Kidney epithelial cell (primary cell): ENCODE measurements at places on chromosomes 3 and 15. TPM values are rescaled to one million over a fixed set of nuclear protein-coding genes. Genes with fewer than 3 reads are reported as not detected.

GRCh38 chr3:101850246-101851051 lies 1.1 kb downstream of the NFKBIZ start:
- DNase-seq: no peak

DNA sequence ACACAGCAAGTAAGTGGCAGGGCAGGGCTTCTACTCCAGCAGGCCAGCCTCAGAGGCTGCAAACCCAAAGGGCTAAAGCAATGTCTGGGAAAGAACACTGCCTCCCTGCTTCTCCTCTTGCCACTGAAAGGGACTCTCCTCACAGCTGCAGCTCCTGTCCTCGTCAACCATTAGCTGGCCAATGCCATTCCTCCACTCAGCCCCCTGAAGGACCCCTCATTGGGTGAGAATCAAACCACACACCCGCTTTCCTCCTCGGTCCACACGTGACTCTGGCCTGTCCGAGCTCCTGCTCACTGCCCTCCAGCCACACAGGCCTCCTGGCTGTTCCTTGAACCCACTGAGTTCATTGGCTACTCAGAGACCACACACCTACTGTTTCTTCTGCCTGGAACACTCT lies 253.7 kb upstream of the TLE3 start:
- DNase-seq: no peak

DNA sequence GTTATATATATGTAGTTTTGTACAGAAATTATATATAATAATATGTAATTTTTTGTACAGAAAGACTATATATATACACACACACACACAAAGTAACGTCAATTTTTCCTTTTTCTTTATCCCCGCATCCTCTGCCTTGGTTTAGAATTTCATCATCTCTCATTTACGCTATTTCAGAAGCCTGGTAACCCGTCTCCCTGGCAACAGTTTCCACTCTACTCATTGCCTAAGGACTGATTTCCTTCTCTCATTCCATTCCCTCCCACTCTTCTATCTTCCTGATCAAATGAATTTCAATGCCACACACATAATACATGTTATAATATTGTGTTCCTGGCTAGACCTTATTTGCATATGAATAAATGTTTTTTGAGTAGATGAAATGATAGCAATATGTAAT lies 47.8 kb upstream of the NDN start:
- no peak for DNase-seq

DNA sequence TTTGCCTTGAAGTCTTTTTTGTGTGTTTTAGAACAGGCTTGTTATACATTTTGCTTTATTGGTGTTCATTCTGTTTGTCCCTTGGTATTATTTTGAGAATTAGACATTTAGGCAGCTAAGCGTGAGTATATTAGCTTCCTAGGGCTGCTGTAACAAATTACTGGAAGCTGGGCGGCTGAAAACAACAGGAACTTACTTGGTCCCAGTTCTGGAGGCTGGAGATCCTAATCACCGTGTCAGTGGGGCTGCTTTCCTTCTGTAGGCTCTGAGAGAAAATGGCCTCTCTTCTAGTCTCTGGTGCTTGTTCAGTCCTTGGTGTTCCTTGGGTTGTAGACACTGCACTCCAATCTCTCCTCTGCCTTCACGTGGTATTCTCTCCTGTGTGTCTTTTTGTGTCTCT lies 142.3 kb downstream of the KLHL25 start:
- no peak for DNase-seq

DNA sequence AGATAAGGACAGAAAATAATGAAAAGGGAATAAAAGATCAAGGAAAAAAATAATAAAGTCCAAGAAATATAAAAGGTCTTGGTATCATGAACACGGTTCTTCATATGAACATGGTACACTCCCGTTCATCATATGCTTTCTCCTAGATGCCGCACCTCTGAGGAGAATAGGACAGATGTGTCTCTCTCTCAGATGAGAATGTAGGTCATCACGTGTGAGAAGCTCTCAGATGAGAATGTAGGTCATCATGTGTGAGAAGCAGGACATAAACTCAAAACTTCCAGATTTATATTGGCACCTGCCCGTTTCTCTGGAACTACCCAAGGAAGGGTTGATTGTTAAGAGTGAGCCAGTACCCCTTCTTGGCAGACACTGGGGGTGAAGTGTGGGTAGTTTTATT lies 29.9 kb upstream of the IQCF6 start:
- no peak for DNase-seq

GRCh38 chr3:57085211-57085610 lies 24.7 kb downstream of the SPATA12 start:
- no peak for DNase-seq

OR5K2 gene
- total RNA-seq: not detected in 2 replicates

PPP1R14D gene
- total RNA-seq: not detected in 2 replicates

DNA sequence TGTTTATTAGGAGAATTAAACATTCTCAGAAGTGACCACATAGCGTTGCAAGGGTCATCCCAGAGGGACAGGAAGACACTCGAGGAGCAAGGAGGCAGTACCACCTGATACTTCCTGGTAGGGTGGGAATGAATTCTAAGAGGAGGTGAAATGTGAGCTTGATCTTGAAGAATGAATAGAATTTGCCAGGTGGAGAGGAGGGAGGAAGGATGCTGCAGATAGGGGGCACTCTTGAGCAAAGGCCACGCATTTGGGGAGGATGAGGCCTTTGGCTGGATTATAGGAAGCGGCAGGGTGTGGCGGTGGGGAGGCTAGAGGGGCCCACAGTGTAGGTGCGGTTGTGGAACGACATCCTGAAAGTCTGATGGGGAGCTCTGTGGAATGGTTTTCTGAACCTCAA lies 33.5 kb downstream of the CHCHD6 start:
- DNase-seq: no peak

- DNase-seq: no peak
These were observed 51.8 kb downstream of the CMTM7 start for GRCh38 chr3:32443478-32443877.

DNA sequence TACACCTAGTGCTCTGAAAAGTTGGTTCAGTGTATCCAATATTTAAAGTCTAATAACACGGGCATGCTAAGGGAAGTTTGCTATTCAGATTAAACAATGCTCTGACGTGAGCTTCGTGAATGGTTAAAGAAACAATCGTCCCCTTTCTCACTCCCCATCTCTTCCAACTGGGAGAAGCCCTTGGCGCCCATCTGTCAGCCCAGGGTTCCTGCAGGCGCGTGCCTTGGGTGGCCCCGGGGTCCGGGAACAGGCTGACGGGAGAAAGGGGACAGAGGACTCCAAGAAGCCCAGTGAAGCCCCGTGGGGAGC lies 413 bp downstream of the SEC22C start:
- no peak for DNase-seq

KNG1 gene
- total RNA-seq: not detected in 2 replicates

- DNase-seq: no peak
These were observed 910.0 kb upstream of the ROBO1 start for GRCh38 chr3:80677796-80678195.

DNA sequence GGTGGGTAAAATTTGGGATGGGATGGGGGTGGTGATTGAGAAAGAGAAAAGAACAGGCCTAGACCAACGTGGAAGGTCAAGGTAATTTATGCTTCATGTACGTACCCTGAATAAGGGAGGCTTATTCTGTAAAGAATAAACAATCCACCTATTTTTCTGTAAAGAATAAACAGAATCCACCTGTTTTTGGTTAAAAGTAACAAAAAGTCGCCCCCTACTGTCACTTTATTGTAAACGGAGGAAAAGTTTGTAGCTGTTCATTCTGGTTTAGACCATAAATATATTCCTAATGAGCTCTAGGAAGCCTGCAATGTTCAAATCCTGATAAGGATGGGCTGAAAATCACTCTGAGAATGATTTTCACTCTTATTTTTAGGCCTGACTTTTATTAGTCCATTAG lies 23.5 kb upstream of the SQOR start:
- DNase-seq: no peak

DNA sequence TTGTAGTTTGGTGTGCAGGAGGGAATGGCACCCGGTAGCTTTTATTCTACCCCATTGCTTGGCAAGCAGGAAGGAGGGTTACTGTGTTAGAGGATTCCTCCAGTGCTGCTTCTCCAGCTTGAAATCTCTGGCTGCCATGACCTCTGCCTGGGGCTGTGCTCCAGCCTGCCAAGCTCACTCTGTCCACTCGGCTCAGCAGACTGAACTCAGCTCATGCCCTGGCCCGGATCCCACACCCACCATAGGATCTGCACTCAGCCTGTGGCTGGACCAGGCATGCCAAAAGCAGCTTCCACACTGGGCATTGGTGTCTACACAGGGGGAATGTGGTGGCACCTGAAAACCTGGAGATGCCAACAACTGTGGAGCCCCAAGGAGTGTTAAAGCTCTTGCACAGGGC lies 26.3 kb downstream of the CLDN16 start:
- DNase-seq: no peak

DNA sequence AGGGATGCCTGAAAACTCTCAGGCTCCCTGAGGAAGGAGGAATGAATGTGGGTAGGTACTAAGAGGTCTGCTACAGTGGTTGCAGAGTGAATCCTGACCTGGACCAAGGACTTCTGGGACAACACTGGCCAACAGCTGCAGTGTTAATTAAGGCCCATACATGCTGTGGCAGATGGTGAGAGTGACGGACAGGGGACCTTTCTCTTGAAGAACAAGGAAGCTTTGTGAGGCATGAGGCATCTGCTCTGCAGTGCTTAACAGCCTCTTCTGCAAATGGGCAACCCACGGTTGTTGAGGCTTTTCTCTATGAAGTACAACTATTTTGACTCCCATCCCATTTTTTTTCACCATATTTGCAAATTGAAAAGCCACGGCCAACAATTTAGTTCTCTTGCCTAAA lies 26.6 kb upstream of the ACAN start:
- no peak for DNase-seq

- no peak for DNase-seq
These were observed 557 bp downstream of the TFG start for GRCh38 chr3:100709842-100710260.

DNA sequence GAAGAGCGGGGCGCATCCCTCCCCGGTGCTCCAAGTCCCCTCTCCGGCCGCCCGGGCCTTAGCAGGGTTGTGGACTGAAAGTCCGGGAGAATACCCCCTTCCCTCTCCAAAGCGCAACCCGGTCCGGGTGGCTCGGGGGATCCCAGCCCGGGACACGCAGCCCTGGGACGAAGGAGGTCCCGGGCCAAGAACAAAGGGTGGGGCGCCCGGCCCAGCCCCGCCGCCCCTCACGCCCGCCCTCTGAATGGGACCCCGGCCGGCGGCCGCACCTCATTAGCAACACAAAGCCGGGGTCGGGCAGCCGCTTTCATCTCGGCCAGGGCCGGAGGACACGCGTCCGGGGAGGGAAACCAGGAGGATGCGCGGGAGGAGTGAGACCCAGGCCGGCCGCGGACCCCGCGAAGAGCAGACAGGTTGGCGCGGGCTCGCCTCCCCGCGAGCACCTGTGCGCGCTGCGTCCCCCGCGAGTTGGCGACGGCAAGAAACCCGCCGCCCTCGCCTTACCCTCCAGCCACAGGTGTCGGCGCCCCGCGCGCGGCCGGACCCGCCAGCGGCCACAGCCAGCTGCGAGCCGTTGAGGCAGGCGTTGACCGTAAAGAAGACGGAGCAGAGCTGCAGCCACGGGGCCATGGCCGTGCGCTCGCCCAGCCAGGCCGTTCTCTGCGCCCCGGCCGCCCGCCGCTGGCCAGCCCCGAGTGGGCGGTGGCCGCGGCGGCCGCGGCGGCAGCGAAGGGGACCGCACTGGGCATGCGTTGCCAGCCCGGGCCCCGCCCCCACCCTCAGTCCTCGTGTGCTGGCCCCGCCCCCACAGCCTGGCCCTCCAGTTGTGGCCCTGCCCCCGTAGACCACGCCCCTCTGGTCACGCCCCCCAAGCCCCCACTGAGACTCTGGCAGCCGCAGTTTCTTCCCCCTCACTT lies at the start of gene IL17RD:
TSS of gene IL17RD (minus strand) at position 697 of the 917 bp plus-strand sequence. CDS start at position 630, 67 bp downstream.
- DNase-seq: no peak

DNA sequence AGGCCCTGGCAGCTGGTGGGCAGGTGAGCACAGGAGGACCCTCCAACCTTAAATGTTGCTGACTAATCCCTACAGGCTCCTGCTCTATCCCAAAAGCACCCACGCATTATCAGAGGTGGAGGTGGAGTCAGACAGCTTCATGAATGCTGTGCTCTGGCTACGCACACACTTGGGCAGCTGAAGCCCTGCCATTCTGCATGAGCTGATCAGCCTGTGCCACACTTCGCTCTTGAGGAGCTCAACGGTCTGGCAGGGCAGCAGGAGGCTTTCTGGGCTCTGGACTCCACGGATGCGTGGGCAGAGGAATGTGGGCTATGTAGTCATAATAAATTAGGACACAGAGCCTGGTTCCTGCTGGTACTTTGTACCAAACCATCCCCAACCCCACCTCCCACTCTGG lies 6.1 kb downstream of the MST1 start:
- DNase-seq: no peak

- no peak for DNase-seq
These were observed 81.0 kb upstream of the ZPLD1 start for GRCh38 chr3:102353805-102354204.

TGM5 gene
- total RNA-seq: not detected in 2 replicates

SLC22A14 gene
- 0.58 TPM in 1 of 2 replicates, not detected in the other for total RNA-seq

ARGFX gene
- not detected in 2 replicates for total RNA-seq

- DNase-seq: no peak
These were observed 136.1 kb downstream of the ADAMTS9 start for GRCh38 chr3:64551697-64552096.

- no peak for DNase-seq
These were observed 98.4 kb downstream of the IGF2BP2 start for GRCh38 chr3:185726254-185726967.

STRIT1 gene
- not detected in 2 replicates for total RNA-seq

DNA sequence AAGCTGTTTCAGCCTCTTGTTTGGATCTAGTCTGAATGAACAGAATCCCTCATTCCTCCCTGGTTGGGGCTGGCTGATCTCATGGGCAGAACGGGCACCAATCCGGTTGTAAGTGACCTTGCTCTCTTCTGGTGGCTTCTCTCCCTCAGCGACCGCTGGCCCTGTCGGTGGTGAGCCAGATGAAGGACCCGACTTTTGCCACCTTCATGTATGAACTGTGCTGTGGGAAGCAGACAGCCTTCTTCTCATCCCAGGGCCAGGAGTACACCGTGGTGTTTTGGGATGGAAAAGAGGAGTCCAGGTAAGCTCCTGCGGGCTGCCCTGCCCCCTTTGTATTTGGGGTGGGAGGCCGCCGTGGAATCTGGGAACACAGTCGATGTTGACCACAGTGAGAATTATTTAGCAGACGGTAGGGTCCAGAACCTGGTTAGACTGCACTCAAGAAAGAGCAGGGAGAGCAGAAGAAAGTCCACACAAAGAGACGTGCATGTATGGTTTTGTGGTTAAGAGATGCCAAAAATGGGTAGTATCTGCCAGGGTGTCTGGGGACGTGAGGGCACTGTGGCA lies 138.8 kb downstream of the LRRK1 start:
- no peak for DNase-seq

GRCh38 chr3:46895204-46895660 lies 17.7 kb downstream of the PTH1R start:
- no peak for DNase-seq

WNT7A gene
- total RNA-seq: 14.4 and 17.1 TPM in 2 replicates
